ENCODE measurements at places on chromosomes 2 and 18.

GRCh38 chr18:45920367-45920766, 46.8 kb downstream of the EPG5 start:
- no peak for DNase-seq

- no peak for DNase-seq
These were observed 308.1 kb downstream of the TMX3 start for GRCh38 chr18:68406761-68407160.

GRCh38 chr18:26656944-26657536, 108.7 kb upstream of the KCTD1 start:
- no peak for DNase-seq

- DNase-seq: no peak
These were observed 333.0 kb upstream of the SLC14A2 start for GRCh38 chr18:45282101-45282812.

DNA sequence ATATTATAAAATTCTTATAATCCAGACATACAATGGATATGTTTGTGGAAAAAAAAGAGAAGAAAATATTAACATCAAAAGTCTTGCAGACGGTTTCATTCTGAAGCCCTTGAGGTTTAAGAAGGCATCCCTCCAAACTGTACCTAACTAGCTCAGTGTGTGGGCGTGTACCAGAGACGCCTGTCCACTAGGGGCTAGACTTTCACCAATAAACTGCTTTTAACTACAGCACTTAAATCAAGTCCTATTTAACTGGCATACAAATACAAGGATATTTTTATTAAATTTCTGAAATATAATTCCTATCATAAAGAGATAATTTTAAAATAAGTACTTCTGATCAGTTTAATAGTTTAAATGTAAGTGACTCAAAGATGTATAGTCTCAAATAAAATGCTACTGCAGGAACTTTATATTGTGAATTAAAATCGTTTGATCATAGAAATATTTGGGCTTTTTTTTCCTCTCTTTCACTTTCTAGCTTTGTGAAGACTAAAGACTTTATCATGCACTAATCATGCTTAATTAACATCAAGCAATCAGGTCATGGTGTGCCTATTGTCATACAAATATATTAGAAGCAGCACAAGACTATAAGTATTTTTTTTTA, 437.7 kb downstream of the SATB2 start:
- DNase-seq: no peak
